ENCODE measurements at places on chromosomes 12 and 14.

GRCh38 chr14:86654558-86655184, 1124.7 kb downstream of the FLRT2 start:
- DNase-seq = peak; percentile 2

GRCh38 chr12:104510145-104510872, 53.6 kb downstream of the CHST11 start:
- no peak for DNase-seq

DNA sequence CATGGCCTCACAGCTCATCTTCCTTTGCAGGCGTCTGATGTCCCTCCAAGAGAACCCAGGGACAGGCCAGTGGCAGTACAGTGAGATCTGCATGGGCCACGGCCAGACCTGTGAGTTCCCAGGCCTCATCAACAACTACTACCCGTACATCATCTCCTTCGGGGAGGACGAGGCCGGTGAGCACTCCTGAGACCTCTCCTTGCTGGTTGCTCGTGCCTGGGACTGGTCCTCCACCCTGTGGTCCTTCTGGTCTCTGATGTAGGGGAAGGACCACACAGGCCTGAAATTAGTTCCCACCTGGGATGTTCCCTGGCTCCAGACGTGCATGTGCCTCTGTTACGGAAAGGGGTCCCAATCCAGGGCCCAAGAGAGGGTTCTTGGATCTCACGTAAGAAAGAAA, 17.9 kb downstream of the HHIPL1 start:
- no peak for DNase-seq

DNA sequence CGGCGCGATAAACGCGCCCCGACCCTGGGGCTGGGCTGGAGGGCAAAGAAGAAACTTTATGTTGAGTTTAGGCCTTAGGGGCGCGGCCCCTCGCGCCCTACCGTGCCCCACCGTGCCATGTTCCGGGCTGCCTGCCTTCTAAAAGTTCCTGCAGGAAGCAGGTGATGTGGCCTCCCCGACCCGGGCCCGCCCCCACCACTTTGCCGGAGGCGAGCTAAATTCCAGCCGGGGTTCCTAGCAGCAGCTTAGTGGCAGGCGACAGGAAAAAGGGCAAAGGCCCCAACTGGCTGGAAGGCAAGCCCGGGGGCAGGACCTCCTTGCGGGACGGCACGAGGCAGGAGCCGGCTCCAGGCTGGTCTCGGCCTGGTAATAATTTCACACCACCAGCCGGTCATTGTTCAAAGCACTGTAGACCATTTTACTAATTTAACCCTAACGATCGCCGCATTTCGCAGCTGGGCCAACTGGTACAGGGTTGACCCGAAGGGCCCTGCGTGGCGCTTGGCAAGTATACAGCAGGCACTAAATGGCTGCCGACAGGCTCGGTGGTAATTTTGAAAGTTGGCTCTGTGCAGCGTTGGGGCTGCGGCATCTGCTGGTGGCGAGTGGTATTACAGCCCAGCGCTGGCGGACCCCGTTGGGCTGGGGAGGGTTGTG, 895 bp upstream of the CCDC88C start:
- peak; percentile 67 for DNase-seq

- DNase-seq = no peak
These were observed 12.7 kb upstream of the NOXRED1 start for GRCh38 chr14:77436042-77436441.

DNA sequence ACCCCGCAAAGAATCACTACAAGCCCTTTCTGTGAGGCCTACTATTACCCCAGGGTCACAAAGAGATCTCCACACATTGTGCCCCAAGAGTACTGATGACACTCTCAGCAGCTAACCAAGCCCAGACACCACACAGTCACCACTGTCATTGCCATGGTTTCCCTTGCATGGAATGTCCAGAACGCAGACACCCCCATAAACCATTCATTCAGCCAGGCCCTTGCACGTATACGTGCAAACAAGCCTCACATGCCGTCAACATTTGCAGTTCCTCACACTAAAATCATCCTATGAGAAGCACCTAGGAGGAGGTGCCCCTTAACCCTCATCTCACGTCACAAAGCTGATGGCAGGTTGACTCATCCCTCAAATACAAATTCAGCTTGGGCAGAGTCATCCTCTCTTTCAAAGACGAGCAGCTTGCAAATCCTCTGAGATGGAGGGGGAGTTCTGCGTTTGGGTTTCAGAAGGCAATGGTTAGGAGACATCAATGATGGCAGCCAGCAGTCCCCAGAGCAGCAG, 17.1 kb upstream of the KRT77 start:
- no peak for DNase-seq

GRCh38 chr12:131796754-131797587, 31.2 kb upstream of the MMP17 start:
- DNase-seq = no peak

DNA sequence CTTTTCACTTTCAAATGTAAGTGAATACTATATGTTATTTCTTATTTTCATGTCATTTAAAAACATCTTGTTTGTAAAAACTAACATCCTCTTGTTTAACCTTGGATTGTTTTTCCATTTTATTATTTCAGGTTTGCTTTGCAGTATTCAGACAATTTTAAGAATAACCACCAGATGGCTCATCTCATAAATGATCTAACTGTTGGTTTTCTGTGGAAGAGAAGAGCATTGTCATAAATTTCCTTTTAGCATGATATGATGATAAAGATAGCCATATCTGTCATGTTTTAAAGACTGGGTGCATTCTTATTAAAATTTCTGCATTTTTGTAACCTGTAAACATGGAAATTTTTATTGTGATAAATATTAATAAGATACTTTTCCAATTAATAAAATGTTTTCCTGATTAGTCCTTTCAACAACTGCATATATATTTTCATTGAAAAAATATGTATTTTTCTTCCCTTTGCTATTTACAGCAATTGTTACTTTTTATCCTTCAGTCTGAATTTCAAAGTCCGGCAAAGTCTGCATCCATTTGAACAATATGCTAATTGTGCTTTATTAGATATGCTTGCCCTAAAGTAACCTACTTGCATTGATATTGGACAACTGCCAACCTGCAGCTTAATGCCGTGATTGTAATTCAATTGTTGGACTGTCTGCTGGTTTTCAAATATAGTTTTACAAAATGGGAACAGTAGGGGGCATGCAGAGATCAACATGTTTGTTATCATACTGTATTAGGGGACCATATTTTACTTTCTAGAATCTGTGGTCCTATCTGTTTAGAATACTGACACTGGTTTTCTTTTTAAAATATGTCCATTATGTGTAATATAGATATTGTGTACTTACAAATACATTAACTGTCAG, 163.4 kb downstream of the GARIN6 start:
- DNase-seq = no peak

DNA sequence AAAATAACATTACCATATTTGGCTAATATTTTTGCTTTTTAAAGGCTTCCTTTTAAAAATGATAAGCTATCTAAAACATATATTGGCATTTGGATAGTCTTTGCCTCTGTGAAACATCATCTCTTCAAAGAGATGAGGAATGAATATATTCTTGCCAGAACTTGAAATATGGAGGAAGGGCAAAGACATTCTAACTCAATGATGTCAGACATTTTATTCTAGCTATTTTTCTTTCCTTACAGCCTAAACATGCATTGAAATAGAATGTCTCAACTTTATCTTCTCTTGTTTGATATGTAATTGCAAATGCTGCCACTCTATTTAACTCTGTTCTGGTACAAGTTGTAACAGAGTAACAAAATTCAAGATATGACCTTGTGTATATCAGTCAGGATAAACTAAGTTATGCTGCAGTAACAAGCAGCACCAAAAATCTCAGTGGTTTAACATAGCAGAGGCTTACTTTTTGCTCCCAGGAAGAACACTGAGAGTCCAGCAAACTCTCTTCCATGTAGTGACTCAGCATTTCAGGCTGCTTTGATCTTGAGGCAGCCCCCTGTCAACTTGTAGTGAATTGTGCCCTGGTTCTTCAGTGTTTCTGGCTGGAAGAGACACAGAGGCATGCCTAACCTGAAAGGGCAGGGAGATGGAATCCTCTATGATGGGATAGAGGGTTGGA, 11.0 kb downstream of the IRAK3 start:
- DNase-seq = no peak

- DNase-seq = no peak
These were observed 327.7 kb downstream of the RAD51B start for GRCh38 chr14:68147303-68147702.

DNA sequence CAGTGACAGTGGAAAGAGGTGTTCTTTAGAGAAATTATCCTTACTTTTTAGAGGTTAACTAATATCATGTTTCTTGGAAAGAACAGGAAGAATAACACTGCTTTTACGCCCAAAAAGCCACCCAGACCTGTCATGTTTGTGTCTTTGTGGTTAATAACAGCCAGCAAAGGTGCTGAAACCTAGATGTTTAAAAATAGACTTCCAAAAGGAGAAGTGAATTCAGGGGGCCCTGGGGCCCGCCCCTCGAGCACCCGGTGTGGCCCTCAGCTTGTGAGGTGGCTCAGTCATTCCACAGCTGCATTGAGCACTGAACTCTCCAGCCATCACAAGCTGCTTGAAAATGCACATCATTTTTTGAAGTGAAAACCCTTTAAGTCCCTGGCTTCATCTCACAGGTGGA, 20.8 kb upstream of the AMN start:
- DNase-seq = no peak

GRCh38 chr12:52255926-52256583, 18.4 kb upstream of the KRT86 start:
- DNase-seq = no peak

- DNase-seq = no peak
These were observed at the start of gene RHOJ for GRCh38 chr14:63204407-63205043. Gene RHOJ (plus strand): TSS chr14:63204443. CDS start chr14:63204870, 427 bp downstream.

DNA sequence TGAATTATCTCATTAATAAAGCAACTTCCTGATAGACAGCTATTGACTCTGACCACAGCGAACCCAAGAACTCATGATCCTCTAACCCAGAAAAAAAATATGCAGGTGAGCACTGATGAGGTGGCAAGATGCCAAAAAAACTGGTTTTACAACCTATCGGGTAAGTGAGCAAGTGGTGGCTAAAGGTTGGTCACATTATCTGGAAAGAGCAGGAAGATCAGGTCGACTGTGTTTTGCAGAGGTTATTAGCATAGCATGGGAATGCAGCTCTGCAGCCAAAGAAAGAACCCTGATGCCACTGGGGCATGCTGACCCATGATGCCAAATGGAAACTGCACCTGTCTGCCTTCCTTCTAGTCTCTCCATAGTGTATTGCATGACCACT, 23.5 kb downstream of the BHLHE41 start:
- no peak for DNase-seq

DNA sequence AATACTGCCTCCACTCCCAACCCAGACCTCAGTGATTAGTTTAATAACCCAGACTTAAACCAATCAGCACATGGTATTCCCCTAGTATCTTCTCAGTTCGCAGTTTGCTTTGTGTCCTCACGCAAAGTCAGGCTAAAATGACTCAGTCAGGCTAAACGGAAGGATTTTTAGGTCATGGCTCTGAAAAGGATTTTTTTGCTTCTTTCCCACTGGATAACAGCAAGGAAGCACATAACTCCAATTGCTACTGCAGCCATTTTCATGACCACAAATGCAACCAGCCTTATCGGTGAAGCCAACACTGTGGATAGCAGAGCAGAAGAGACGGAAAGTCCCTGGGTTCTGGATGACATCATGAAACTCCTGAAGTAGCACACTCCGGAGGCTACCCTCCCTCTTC, 67.7 kb downstream of the ZC3H14 start:
- DNase-seq = no peak

GRCh38 chr12:123656392-123656791, 14.5 kb upstream of the TCTN2 start:
- DNase-seq = no peak

- no peak for DNase-seq
These were observed 301.4 kb downstream of the BMP4 start for GRCh38 chr14:53655080-53655785.

GRCh38 chr12:49635656-49636055, 12.3 kb downstream of the PRPF40B start:
- no peak for DNase-seq

- DNase-seq = no peak
These were observed 63.9 kb downstream of the TESC start for GRCh38 chr12:117035287-117035686.

GRCh38 chr14:33516898-33517436, 433.9 kb downstream of the EGLN3 start:
- no peak for DNase-seq

GRCh38 chr12:116884871-116885270, 3.6 kb upstream of the HRK start:
- no peak for DNase-seq

GRCh38 chr12:100860611-100861010, 66.0 kb downstream of the ANO4 start:
- no peak for DNase-seq

DNA sequence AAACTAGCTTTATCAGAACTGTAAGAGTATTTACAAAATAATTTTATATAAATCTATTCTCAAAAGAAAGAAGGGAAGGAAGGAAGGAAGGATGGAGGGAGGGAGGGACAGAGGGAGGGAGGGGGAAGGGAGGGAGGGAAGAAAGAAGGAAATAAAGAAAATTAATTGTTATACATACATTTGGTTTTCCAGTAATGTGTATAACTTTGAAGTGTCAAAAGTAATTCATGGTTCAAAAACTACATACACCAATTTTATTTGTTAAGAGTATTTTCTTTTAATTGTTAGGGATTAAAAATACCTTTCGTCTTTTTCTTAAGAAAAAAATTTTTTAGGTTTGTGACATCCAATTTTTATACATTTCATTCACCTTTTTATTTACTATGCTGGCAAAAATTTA, 17.5 kb upstream of the KCNC2 start:
- DNase-seq = no peak

DNA sequence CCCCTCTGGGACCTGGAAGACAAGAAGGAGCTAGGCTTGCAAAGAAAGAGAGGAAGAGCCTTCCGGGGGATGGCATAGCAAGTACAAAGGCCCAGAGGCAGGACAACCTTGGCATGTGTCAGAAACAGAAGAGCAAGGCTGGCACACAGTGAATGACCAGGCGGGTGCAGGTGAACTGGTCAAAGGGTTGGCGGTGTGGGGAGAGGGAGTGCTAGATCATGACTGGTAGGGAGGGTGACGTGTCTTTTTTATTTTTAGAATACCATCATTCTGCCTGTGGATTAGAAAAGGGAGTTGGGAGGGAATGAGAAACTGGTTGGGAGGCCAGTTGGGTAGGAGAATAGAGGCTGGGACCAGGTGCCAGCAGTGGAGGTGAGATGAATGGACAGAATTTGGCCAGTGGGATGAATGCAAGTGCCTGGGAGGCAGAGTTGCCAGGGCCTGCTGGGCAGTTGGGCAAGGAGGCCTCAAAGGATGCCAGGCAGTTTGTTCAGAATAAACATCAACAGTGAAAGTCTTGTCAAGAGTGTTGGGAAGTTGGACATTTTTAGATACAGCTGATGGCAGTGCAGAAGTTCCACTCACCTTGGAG, 168.3 kb downstream of the CACNA1C start:
- no peak for DNase-seq

DNA sequence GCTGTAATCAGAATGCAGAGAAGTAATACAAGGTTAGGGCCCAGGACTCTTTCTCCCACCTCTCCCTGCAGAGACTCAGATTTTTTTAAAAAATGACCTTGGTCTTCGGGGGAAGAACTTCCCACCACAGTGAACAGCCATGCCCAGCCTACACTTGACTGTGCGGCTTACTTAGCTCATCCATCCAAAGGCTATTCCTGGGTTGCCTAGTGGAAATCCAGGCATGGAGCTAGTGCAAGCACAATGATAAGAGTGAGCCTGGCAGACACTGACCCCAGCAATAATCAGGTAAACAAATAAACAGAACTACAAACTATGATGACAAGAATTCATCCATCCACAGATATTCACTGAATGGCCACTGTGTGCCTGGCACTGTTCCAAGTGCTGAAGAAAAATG, 14.7 kb downstream of the SERPINA5 start:
- DNase-seq = no peak
